ENCODE measurements at places on chromosomes 6 and 20.

DNA sequence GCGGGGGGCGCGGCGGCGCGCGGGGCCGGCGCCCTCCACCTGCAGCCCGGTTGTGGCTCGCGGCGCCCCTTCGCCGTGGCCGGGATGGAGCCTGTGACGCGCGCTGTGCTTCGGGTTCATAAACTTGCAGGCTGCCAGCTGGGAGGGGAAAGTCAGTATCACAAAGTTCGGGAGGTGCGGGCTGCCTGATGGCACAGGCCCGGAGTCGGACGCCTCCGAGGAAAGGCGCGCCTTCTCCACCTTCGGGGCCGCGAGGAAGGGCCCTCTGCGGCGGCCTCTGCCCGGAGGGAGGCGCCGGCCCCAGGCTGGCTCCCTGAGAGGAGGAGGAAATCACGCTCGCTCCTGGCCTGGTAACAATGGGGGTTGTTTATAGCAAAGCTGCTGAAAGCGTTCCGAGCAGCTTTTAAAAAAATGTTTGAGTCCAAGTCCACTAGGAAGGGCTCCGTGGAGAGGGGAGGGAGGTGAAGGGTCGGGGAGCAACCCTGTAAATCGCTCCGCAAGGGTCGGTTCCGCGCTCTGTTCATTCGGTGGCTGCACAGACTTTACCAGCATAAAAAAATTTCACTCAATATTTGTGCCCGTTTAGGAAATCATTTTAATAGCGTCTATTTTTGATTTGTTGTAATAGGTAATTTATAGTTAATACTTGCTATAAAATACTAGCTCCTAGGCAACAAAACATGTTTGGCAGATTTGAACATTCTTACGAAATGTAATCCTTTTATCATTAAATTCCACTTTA lies 1.0 kb downstream of the AFDN start:
- no peak for DNase-seq

GRCh38 chr6:160678230-160678629 lies 14.2 kb upstream of the LPA start:
- no peak for DNase-seq

GRCh38 chr6:138521790-138522189 lies 22.5 kb upstream of the NHSL1 start:
- no peak for DNase-seq

DNA sequence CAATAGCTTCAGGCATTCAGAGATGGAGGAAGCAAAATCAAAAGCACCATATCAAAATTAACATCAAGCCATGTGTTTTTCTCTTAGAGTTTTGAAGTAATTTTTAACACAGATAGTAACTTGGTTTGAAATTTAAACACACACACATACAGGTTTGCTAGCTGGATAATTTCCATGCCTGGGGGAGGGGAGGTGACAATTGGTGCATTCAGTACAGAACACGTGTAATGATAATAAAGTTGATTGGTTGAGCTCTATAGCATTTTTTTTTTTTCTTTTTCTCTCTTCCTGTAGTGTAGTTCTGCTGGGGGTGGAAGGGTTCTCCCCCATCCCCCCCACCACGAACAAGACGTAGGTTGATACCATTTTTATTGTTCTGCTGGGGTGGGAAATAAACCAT lies 564.8 kb downstream of the LMBRD1 start:
- no peak for DNase-seq

DNA sequence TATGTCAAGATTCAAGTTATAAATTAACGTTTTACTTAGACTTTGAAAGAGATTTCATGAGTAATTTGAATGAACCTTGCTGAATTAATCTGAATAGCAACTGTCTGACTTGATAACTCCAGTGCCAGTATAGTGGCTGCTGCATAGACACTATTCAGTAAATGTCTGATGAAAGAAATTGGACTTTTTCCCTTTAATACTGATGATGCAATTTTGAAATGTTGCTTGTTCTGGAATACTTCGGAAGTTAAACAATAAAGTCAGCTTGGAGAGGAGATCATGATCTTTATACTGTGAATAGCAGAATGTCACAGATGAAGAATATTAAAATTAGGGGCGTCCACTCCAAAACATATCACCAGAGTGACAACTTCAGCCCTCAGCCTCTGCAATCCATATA lies 3.6 kb upstream of the PGBD1 start:
- no peak for DNase-seq

DNA sequence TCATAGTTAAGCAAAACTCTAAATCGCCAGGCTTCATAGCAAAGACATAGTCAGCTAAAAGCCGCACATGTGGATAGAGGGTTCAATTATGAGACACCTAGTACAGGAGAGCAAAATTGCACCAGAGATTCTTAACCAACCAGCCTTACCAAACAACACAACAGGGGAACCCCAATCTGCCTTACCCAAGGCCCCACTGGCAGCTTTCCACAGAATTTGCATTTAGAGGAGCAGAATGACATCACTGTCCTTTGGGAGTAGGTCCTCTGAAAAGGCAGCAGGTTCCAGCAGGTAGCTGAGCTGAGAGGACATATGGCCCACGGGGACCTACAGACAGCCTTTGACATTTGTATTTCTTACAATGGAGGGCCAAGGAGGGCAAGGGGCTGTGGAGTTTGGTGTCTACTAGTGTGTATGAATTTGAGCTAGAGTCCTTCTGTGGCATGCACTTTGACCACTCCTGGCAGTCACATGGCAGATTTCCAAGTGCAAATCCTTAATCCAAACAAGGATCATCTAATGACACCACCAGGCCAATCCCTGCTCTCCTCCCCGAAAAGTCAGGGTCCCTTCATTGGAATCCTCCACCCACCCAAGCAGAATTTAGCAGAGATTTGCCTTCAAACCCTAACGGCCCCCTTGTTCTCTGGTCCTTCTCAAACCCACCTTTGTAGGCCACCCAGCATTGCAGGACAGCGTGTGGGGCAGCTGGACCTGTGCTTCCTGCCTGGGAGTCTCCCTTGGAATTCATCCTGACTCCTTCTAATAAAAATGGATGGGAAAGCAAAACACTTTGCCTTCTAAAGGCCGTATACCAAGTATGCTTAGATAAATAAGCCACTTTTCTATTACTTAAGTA lies 171.2 kb upstream of the SUPT3H start:
- DNase-seq = no peak

All from stimulated activated CD4-positive, alpha-beta T cell treated with anti-CD3 and anti-CD28 coated beads, Interleukin-1b, Interleukin-23, amount 100 ng/mL, for 1 hour (primary cell).